ENCODE measurements at places on chromosomes 4 and X.

GRCh38 chr4:101027721-101028120 is 319.6 kb downstream of the PPP3CA start:
- no peak for DNase-seq

DNA sequence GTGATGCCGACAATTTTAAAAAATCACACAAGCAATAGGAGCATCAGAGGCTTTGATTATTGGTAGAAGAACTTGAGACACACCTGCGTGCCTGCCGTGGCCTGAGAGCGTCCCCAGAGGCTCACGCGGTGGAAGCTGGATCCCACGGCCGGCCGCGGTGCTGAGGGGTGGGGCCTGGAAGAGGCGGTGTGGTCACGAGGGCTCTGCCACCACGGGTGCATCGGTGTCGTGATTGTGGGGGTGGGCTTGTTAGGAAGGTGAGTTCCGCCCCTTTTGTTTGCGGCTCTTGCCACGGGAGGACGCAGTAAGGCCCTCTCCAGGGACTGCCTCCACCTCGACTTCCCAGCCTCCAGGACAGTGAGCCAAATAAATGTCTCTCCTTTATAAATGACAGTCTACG is 77.2 kb upstream of the ADRA2C start:
- DNase-seq = no peak

DNA sequence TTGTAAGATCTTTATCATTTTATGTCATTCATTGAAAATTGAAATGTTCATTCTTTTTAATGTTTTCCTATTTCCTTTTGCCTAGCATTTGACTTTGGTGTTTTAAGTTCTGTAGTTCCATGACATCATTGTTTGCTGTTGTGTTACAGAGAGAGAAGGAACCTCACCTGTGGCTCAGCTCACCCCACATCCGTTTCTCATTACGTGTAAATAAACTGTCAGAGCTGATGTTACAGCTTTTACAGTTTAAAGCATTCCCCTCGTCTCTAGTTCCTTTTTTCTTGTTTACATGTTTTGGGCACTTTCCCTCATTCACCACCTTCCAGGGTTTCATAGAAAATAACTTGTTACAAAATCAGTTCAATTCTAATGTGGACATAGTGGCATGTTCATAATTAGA is 137.2 kb downstream of the FNIP2 start:
- no peak for DNase-seq

DNA sequence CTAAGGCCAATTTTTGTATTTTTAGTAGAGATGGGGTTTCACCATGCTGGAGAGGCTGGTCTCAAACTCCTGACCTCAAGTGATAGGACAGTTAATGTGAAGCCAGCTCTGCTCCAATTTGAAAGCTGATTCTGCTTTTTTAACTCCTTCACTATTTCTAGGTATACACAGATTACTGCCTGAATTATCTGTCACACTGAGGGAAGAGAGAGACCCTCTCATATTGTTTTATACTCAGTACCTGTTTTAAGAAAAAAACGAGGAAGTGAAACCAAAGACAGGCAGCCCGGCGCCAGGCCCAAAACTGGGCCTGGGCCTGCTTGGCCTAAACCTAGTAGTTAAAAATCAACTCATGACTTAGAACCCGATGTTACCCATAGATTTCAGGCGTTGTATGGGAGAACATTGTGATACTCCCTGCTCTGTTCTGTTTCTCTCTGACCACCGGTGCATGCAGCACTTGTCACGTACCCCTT is 1601.5 kb upstream of the PCDH10 start:
- DNase-seq = no peak

DNA sequence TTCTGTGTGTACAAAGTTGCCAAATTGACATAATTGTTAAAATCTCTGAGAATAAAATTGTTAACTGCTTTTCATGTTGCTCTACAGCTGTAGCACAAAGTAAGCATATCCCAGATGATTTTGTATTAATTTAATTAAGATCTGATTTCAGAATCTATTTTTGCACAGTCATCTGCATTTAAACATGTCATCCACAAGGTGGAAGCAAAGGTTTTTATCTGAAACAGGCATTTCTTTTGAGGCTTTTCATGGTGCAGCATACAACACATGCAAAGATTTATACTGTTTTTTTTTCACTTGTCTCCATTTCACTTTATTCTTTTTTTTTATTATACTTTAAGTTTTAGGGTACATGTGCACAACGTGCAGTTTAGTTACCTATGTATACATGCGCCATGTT is 51.2 kb downstream of the GC start:
- DNase-seq = no peak

DNA sequence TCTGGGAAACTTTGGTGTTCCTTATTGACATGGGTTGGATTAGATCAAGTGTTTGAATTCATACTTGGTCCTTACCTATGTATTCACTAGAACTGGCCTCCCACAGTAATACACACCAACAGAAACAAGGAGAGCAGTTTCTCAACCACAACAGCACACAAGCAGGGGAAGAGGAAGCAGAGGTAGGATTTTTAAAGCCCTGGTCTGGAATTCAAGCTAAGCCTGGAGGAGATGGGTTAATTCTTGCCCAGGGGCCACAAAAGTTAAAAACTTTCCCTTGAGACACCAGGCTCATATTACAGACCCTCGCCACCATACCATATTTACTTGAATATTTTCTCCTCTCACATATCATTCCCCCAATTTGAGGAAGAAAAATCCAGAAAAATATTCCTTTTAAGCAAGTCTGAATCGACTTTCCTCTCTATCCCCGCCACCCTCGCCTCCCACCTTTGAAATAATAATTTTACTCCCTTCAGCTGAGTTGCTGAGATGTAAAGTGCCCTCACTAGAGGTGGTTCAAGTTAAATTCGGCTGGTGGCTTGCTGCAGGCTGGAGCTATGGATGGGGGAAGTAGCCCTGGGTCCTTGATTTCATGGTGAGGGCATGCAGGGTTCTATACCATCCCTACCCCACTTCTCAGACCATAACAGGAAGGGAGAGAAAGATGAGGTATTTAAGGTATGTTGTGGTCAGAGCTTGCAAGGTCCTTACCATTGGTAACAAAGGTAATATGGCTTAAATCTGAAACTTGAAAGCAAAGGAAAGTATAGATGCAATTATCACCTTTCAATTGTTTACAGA is 440.2 kb downstream of the INPP4B start:
- DNase-seq = no peak

- no peak for DNase-seq
Observed at GRCh38 chr4:122688529-122689140, 43.9 kb upstream of the BBS12 start.

Data from activated gamma-delta T cell treated with anti-CD3 and anti-CD28 coated beads, Interleukin-2, amount 50 U/mL, for 16 hours (primary cell).